NCI-H187 (cell line): ENCODE measurements at places on chromosomes 13 and 19.

GRCh38 chr13:49652355-49653305 lies 24.3 kb downstream of the ARL11 start:
- no peak for DNase-seq

- no peak for DNase-seq
Observed at GRCh38 chr19:31594701-31595100, 245.5 kb upstream of the TSHZ3 start.

GRCh38 chr19:50712833-50713232 lies 6.8 kb downstream of the SHANK1 start:
- DNase-seq = no peak

GRCh38 chr13:110575322-110576069 lies 14.0 kb upstream of the RAB20 start:
- DNase-seq = no peak

DNA sequence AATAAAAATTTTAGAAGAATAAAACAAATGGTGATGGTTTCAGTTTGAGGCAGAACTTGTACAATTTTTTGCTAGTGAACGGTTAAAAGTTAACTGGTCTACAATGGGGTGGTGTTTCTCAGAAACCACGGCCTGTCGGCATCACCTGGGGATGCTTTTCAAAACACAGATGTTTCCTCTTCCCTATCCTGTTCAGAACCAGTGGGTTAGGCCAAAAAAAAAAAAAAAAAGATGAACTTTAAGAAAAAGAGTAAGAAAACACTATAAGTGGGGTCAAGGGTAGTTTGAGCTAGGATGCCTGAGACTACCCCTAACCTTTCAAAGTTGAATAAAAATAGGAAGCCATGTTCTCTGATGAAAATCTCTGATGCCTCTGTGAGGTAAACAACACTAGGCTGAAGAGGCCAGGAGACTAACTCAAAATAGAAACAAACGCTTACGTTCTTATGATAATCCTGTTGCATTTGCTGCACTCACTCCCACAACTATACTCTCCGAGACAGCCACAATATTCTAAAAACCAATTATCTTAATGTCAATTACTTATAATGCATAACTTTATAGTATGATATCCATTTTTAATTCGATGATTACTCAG lies 3.3 kb downstream of the MTIF3 start:
- DNase-seq = no peak

GRCh38 chr13:60583196-60583888 lies 186.3 kb downstream of the TDRD3 start:
- no peak for DNase-seq

GRCh38 chr13:54241719-54242118 lies 1213.1 kb downstream of the OLFM4 start:
- DNase-seq = peak; percentile 94

DNA sequence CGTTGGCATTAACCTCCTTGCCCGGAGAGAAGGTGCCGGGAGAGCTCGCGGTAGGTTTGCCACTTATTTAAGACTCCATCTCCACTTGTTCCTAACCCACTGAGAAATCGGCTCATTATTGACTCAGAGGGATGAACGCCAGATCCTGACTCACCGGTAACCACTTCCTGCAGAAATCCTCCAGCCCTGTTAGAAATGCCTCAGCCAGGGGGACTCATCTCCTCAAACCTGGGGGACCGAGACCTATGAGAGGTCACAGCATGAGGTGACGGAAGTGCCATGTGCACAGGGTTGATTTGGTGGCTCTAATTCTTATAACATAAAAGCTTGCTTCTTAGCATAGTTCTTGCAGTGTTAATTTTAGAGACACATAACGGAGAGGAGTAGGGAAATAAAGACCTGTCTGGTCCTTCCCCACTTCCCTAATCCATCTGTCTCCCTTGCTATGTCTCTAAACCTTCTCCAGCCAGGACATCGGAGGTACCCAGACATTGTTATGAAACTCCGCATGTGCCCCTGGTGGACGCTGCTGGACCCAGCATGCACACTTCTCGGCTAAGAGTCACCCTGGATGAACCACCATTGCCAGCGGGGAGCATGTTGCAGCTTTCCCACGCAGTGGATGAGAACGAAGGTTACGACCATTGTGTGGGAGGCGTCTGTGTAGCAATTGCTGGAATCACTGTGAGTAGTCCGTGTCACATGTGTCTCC lies 158.9 kb downstream of the EFNB2 start:
- DNase-seq = no peak

DNA sequence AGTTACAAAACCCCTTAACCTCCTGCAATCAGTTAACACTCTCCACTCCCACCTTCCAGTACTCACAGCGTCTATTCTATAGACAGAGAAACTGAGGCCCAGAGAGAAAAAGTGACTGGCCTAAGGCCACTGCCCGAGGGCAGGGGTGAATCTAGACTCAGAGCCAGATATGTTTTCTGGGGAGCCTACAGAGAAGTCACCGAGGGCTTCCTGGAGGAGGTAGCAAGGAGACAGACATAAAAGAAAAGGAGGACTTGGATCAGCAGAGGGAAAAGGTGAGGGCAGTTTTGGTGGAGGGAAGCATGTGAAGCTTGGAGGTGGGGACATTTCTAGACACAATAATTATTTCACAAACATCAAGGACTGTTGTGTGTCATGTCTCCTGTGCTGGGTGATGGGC lies 1.6 kb upstream of the COMP start:
- DNase-seq = no peak
